T-cell (primary cell): ENCODE measurements at places on chromosomes 2 and 18.

GRCh38 chr2:44135296-44135695, 33.4 kb upstream of the PPM1B start:
- H3K4me1 ChIP-seq = peaks cover 7% of the 10 kb centered on the region
- no peaks in the 10 kb centered on the region for H3K27me3 ChIP-seq
- no peak overlapping the region for H3K4me3 ChIP-seq
- H3K36me3 ChIP-seq = no peaks in the 10 kb centered on the region

- DNase-seq = peak; percentile 75
- H3K4me3 ChIP-seq = no peak overlapping the region
- no peaks in the 10 kb centered on the region for H3K36me3 ChIP-seq
- H3K27ac ChIP-seq = peak overlapping the region; percentile 83
- peaks cover 64% of the 10 kb centered on the region for H3K4me1 ChIP-seq
Measured at GRCh38 chr2:204967199-204967960, 422.1 kb downstream of the PARD3B start.

GRCh38 chr2:54274781-54275242, 18.8 kb upstream of the TSPYL6 start:
- no peaks in the 10 kb centered on the region for H3K36me3 ChIP-seq
- no peaks in the 10 kb centered on the region for H3K27me3 ChIP-seq
- H3K4me1 ChIP-seq = no peaks in the 10 kb centered on the region
- no peak overlapping the region for H3K4me3 ChIP-seq

- no peaks in the 10 kb centered on the region for H3K27me3 ChIP-seq
- H3K27ac ChIP-seq = no peak overlapping the region
- H3K4me1 ChIP-seq = no peaks in the 10 kb centered on the region
- no peak for DNase-seq
Measured at GRCh38 chr18:8400825-8401224, 208.4 kb upstream of the RAB12 start.

DNA sequence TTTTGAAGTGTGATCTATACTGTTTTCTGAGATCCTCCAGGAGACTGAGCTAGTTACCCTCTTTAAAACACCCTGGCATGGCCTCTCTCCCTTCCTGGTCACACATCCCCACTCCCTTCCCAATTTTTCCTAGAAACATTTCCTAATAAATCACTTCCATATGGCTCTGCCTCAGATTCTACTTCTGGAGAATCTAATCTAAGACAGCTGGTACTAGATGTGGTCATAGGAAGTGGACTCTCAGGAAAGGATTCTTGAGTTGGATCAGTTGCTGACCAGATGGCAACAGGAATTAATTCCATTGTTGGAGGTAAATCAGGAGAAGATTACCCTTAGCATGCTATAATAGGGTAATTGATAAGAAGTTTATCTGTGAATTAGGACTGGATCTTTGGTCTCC, 310.5 kb downstream of the SATB2 start:
- DNase-seq = no peak
- H3K4me1 ChIP-seq = no peaks in the 10 kb centered on the region
- H3K27ac ChIP-seq = no peak overlapping the region
- no peak overlapping the region for H3K4me3 ChIP-seq
- H3K36me3 ChIP-seq = no peaks in the 10 kb centered on the region

GRCh38 chr2:50766058-50766457, 265.9 kb downstream of the NRXN1 start:
- no peak for DNase-seq
- no peak overlapping the region for H3K27ac ChIP-seq
- no peaks in the 10 kb centered on the region for H3K4me1 ChIP-seq
- H3K27me3 ChIP-seq = no peaks in the 10 kb centered on the region
